ENCODE measurements at places on chromosomes 12 and 14.

- DNase-seq, result peak; percentile 79
Measured at GRCh38 chr12:30792648-30793499, 38.1 kb upstream of the CAPRIN2 start.

- DNase-seq, result no peak
Measured at GRCh38 chr12:30934811-30935210, 8.3 kb downstream of the TSPAN11 start.

DNA sequence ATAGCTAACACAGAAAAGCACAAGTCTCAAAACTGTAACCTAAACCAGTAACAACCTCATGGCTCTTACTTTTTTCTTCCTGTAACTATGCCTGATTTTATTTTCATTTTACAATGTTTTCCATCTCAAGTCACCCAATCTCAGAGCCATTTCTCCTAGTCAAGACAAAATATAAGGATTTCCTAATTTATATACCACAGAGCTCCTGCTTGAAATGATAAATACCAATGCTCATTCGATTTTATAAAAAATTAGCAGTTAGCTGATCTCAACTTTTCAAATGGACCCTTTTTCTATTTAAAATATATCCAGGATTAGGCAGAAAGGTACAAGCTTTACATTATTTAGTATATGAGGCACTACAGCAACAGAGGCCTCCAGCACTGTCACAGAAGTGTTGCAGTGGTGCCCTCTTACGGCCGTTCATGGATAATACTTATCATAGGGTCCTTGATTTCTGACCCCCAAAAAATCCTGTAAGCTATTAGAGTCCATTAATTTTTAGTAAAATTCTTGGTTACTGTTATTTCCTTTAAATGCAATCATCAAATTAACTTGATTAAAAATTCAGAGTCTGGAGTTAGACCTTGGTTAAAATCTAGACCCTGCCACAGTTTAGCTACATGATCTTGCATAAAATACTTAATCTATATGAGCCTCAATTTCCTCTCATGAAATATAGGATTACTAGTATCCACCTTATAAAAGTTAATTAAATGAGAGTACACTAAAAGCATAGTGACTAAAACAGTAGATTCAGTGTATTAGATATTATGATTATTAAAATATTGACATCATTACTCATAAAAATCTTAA lies 68.3 kb downstream of the SEC23A start:
- DNase-seq, result no peak

- no peak for DNase-seq
Measured at GRCh38 chr14:72521968-72522741, 371.7 kb downstream of the DPF3 start.

- DNase-seq, result no peak
Measured at GRCh38 chr12:84922693-84923092, 10.1 kb upstream of the SLC6A15 start.

GRCh38 chr14:54756656-54757392 lies 145.8 kb downstream of the GCH1 start:
- DNase-seq, result no peak

- DNase-seq, result no peak
Measured at GRCh38 chr14:61610900-61611299, 84.4 kb upstream of the HIF1A start.

DNA sequence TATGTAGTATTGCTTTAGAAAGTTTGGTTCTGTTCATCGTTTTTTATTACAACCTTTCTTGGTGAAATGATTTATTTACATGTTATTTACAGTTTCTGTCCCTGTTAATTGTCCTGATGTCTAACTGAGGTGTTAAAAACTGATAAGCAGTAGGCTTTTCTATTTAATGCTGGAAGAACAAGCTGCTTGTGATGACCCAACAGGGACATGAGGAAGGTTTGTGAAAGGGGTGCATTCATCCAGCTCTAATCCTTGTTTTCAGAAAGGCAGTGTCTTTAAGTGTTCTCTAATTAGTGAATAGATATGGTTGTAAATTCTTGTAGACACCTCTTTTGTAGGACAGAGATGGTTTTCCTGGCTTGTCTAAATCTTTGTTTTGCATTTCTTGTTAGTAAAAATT lies 191.4 kb downstream of the FOXA1 start:
- no peak for DNase-seq

GRCh38 chr12:6135071-6135470 lies 10.6 kb upstream of the VWF start:
- peak; percentile 42 for DNase-seq
